ENCODE measurements at places on chromosomes 3 and 15.

GRCh38 chr15:96687388-96688107, 357.0 kb downstream of the NR2F2 start:
- DNase-seq, result no peak

DNA sequence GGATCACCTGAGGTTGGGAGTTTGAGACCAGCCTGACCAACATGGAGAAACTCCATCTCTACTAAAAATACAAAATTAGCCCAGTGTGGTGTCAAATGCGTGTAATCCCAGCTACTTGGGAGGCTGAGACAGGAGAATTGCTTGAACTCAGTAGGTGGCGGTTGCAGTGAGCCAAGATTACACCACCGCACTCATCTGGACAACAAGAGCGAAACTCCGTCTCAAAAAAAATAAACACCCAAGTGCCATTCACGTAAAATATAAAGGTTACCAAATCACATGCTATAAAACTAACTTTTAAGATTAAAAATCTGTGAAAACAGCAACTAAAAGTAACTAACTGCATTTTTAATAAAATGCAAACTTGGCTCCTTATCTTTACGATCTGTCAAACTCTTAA, 8.9 kb downstream of the TRIM59 start:
- DNase-seq, result no peak

DNA sequence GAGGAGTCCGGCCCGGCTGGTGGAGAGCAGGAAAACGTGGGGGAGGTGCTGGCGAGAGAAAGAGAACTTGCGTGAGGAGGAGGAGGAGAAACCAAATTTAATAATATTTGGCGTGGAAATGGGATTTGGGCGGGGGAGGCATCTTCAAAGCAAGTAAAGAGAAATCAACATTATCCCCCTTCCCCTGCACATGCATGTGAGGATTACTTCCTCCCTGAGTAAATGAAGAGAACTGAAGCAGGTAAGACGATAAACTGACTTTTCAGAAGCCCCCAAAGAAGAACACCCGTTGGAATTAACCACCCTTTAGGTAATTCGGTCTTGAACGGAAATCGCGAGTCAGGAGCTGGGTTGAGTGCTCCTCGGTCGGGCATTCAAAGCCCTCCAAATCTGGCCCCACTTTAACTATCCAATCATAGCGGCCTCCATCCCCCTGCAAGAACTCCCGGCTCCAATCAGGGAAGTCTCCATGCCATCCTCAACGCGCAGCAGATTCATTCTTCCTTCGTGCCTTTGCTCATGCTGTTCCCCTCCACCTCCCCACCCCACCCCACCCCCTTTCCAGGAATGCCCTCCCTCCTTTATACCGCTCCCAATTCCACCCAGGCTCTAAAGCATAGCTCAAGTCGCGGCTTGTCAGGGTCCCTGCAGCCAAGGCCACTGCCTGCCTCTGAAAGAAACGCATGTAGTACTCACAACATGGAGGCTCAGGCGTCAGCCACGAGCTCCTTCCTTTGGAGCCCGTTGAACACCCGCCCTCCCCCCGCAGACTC, 545 bp upstream of the RFX7 start:
- peak; percentile 12 for DNase-seq

DNA sequence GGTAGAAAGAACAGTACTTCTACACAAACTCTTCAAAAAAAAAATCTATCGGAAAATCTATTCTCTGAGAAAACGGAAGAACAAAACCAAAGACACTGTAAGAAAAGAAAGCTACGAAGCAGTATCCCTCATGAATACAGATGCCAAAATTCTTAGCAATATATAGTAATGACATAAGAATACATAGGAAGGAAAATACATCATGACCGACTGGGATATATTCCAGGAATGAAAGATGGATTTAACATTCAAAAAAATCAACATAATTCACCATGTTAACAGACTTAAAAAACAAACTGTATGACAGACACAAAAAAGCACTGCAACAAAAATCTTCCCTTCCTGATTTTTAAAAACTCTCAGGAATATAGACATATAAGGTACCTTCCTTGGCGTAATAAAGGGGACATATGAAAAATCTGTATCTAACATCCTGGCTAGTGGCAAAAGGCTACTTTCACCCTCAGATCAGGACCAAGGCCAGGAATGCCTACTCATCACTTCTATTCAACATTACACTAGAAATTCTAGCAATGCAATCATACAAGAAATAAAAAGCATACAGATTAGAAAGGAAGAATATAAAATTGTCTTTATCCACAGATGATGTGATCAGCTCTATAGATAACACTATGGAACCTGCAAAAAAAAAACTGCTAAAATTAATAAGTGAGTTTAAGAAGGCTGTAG, 77.6 kb upstream of the XXYLT1 start:
- DNase-seq, result no peak

GRCh38 chr15:29675791-29676301, 146.4 kb downstream of the TJP1 start:
- no peak for DNase-seq

DNA sequence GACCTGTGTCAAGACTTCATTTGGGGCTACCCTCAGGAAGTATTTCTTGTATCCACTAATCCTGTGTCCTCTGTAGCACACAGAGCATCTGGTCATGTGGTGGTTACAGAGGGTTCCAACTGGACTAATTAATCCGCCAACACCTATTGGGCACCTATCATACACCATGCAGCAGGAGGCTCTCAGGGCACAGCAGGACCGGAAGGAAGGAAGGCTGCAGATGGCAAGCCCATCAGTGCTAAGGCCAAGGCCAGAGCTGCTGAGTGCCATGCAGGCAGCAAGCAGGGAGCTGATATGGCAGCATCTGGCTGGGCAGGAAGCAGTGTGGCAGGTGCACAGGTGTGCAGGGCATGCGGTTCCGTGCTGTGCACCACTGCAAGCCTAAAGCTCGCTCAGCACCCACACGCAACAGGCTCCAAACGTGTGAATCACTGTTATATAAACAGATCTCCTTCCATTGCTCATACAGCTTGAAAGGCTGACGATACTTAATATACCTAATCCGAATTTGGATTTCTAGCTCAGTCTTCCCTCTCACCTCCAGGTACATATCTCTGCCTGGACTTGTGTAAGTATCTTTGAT, 64.4 kb upstream of the SNRPA1 start:
- DNase-seq, result no peak

DNA sequence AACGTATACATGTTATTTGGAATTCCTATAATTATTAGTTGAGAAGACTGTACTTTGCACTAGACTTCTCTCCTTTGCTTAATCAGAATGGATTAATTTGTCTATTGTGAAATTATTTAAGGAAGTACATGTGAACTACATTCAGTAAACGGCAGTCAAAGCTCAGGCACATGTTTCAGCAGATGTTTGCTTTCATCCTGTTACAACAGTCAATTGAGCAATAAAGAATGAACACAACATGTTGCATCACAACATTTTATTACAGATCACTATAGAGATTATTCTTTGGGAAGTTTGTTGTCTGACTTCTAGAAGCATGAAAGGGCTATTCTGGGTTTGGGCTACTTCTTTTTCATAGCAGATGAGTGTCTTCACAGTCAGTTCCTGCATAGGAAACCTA, 39.2 kb downstream of the RAB27A start:
- no peak for DNase-seq

GRCh38 chr15:33243869-33244268, 49.4 kb upstream of the FMN1 start:
- no peak for DNase-seq

GRCh38 chr15:91866371-91866905, 12.9 kb downstream of the SLCO3A1 start:
- no peak for DNase-seq

DNA sequence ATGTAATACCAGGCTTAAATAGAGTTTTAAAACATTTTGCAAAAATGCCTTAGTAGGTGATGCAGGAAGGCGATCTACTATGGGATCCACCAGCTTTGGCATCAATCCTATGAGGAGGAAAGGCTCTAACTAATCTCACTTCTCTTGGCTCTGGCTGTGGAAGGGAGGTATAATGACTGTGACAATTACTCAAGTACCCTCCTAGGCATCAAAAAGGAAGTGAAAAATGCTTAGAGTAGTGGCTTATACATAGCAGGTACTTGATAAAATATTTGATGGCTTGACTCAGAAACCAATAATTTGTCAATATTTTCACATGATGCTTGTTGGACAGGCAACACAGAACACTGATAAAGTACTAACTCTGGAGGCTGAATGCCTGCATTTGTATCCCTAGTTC, 34.1 kb upstream of the SERPINI2 start:
- DNase-seq, result no peak

DNA sequence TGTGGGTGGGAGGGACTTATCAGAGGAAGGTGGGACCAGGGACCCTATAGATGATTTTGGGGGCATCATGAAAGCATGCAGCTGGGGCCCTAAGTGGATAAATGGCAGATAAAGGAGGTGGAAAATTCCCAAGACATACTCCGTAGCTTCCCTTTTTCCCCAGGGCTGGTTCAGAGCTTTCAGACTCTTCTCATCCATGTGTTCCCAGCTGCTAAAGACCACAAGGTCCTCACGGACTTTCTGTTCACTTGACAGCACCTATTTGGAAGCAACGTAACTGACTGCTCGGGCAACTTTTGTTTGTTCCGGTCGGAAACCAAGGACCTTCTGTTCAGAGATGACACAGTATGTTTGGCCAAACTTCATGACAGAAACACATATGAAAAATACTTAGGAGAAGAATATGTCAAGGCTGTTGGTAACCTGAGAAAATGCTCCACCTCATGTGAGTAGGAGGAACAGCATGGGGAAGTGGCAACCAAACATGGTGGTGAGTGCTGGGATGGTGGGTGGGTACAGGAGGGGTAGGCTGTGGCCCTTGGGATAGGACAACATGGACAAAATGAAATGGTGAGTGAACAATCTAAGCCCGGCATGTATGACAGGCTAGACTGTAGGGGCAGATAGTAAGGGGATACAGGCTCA, 28.7 kb upstream of the SRPRB start:
- DNase-seq, result no peak

DNA sequence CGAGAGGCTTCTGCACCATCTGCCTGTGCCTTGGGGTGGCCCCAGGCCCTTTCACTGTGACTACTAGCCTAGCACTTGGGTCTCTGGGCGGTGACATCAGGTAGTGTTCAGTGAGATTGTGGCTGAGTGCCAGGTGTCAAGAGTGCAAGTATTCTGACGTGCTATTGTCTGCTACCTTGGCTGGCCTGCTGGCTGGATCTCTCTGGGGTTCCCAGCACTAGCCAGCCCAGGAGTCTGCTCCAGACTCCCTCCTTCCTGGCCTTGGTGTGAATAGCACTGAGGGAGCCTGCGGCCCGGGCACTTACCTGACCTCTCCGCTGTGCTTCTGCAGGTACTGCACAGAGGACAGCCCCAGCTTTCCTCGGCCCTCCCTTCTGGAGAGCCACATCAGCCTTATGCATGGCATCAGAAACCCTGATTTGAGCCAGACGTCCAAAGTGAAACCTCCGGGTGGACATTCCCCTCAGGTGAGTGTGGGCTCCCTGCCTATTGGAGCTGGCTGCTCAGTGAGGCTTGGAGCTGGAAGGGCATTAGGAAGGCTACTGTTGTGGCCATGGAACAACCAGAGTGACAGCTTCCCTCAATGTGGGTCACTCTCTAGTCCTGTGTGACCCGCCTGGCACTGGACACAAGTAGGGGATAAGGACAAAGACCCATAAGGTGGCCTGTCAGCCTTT, 17.5 kb upstream of the ALPK3 start:
- DNase-seq, result no peak

DNA sequence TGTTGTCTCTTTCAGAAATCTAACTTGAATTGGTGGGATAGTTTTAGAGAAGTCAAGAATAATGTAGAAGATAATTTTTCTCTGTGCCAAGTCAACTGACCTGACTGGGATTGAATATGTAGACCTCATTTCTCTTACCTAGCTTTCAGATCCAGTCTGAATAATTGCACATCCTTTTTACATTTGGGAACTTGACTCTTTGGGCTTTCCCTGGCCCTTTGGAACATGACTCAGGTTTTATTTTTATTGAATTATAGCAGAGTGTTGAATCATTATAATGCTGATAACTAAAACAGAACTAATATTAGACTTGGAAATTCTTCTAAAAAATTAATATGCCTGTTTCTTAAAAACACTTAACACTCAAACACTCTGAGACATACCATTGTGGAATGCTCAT, 76.5 kb downstream of the PFN2 start:
- DNase-seq, result no peak

DNA sequence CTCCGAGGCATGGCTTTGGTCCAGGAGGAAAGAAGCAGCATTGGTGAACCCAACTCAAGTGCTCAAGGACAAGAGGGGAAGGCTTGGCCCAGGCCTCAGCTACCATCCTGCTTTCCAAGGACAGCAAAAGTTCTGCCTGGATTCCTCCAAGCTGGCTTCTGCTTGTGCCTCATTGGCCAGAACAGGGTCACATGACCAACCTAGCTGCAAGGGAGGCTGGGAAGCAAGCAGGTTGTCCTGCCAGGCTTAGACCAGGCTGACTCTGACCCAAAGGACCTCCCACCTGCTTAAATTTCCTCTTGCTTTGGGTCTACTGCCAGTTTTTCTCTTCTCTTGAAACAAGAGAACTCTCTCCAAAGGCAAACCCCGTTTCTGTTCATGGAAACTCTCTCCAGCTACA, 70.7 kb downstream of the RPN1 start:
- DNase-seq, result no peak

- no peak for DNase-seq
Observed at GRCh38 chr3:78604341-78604740, 1163.5 kb downstream of the ROBO1 start.

GRCh38 chr3:3665961-3666640, 133.1 kb upstream of the LRRN1 start:
- DNase-seq, result no peak

GRCh38 chr3:155254445-155254844, 39.0 kb downstream of the STRIT1 start:
- DNase-seq, result no peak

GRCh38 chr15:66933932-66934867, 131.2 kb upstream of the SMAD3 start:
- DNase-seq, result no peak

DNA sequence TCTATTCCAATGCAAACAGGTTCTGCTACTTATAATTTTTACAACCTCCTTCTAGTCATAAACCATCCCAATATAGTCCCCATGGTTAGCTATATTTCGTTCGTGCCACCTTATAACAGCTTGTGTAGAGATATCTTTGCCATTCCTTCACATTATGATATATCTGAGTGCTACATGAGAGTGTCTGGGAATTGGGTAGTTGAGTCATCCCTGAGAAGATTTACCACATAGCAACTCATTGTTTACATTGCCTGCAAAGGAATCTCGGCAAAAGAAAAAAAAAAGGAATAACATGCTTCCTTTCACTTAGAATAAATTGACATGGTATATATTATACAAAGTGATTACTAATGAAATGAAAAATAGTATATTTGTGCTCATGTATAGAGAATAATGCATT, 86.0 kb upstream of the VGLL3 start:
- no peak for DNase-seq
